SK-N-SH (cell line): ENCODE measurements at places on chromosomes 13 and 19. TPM values are rescaled to one million over a fixed set of nuclear protein-coding genes. Genes with fewer than 3 reads are reported as not detected.

NLRP9 gene
- not detected in 2 replicates for polyA plus RNA-seq

ATP7B gene
- 4.4 and 5.1 TPM in 2 replicates for polyA plus RNA-seq

LGALS14 gene
- not detected in 2 replicates for polyA plus RNA-seq

SBSN gene
- polyA plus RNA-seq = 0.16 and 0.25 TPM in 2 replicates

PROZ gene
- polyA plus RNA-seq = not detected in 2 replicates

ESD gene
- polyA plus RNA-seq = 80.9 and 94.3 TPM in 2 replicates

DNA sequence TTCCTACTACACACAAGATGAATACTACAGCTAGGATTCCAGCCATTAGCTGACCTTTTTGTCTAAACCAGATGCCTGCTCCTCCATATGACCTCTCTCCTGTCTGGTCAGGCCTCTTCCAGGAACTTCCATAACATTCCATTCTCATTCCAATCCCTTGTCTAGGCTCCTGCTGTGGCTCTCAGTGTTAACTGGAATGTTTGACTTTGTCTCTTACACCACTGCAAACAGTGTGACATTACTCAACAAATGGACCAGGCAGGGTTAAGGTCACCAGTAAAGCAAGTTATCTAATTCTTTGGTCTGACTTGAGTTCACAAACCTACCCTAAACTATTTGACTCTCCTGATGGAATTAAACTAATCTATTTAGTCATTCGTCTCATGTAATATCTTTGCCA is 2.1 kb upstream of the GPC6 start:
- H3K4me1 ChIP-seq = peaks cover 3% of the 10 kb centered on the region
- DNase-seq = no peak
- no peaks in the 10 kb centered on the region for H3K36me3 ChIP-seq
- H3K27me3 ChIP-seq = no peaks in the 10 kb centered on the region
- no peak overlapping the region for H3K27ac ChIP-seq

DNA sequence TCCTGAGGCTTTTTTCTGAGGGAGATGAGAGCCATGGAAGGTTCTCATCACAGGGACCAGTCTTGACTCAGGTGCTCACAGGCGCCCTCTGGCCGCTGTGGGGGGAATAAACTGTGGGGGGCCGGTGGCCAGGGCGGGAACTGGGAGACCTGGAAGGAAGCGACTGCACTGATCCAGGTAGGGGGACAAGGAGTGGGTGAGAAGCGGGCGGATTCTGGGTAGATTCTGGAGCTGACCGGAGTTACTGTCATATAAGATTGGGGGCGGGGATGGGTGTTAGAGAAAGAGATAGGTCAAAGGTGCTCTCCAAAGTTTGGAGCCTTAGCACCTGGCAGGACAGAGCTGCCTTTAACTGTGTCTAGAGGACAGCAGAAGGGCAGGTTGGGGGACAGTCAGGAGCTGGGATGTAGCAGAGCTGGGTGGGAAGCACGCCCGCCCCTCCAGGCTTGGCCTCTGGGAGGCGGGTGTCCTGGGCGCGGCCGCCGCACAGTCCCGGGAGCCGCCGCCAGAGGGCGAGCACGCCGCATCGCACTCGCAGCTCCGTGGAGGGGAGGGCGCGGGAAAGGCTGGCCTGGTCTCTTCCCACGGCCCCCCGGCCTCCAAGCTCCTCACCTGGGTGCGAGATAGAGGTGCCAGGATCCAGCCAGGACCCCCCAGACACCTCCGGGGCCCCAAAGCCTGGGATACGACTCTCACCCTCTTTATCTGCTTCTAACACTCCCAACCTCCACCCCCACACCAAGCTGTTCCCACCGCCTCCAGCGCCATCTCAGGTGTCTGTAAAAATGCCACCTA is 4.2 kb upstream of the DAND5 start:
- peak overlapping the region; percentile 63 for H3K4me3 ChIP-seq
- H3K27ac ChIP-seq = peak overlapping the region; percentile 75
- H3K27me3 ChIP-seq = no peaks in the 10 kb centered on the region
- peaks cover 14% of the 10 kb centered on the region; the same call in 1 of the 2 replicates for H3K4me1 ChIP-seq
- H3K36me3 ChIP-seq = no peaks in the 10 kb centered on the region
- DNase-seq = peak; percentile 89

DNA sequence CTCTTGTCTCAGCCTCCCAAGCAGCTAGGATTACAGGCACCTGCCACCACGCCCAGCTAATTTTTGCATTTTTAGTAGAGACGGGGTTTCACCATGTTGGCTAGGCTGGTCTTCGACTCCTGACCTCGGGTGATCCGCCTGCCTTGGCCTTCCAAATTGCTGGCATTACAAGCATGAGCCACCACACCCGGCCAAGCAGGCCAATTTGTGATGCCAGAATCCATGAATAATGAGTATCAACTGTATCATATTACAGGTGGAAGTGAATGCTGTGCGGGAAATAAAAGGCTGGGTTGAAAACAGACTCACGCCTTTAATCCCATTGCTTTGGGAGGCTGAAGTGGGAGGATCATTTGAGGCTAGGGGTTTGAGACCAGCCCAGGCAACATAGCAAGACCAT is 3.6 kb upstream of the NFILZ start:
- peaks cover 8% of the 10 kb centered on the region; the same call in 1 of the 2 replicates for H3K27me3 ChIP-seq
- H3K4me1 ChIP-seq = no peaks in the 10 kb centered on the region
- no peaks in the 10 kb centered on the region for H3K36me3 ChIP-seq
- H3K27ac ChIP-seq = no peak overlapping the region

DNA sequence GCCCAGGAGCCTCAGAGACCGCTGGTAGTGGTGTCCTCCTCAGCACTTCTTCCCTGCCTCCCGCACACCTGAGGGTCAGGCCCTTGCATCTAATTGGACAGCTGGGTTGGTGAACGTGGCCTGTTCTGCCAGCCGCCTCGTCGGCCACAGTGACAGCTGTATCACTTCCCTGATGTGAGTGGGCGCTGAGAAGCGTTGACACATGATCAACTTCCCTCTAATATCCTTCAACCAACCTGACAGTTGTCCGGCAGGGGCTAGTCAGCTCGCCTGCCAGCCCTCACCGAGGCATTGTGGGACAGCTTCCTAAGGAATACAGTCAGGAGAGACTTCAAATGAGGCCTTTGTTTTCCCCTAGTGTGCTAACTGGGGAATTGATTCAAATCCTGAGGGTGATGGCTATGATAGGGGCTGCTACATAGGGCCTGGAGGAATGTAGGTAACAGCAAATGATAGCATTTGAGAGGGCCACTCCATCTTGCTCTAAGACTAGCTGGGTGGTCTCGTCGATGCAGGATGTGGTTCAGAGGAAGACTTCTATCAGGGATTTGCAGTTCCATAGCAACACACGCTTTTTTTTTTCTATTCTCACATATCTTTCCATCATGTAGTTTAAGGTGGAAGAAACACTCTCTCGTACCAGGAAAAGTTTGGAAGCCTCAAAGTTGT is 230.8 kb downstream of the TSHZ3 start:
- no peak overlapping the region for H3K4me3 ChIP-seq
- DNase-seq = no peak
- peaks cover 5% of the 10 kb centered on the region; the same call in 1 of the 2 replicates for H3K4me1 ChIP-seq
- no peaks in the 10 kb centered on the region for H3K27me3 ChIP-seq

DNA sequence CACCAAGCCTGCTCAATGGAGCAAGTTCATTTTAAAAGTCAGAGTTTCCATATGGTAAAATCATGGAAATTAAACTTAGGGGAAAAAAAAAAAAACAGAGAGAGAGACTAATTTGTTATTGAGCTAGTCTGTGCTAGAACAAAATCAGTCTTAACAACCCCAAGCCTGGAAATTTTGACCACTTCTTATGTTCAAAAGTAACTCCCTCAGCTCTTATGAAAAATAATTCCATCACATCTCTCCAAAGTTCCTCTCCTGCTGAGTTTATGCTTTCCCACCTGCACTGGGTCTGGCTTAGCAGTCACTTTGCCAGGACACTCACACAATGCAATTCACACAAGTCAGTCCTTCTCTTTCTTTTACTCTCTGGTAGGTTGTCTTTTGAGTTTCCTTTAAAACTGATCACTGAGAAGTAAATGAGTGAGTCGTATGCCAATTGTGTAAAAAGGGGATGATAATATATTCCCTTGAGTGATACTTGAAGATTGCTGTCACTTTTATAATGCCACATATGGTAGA is 92.6 kb downstream of the ENOX1 start:
- no peak for DNase-seq
- no peaks in the 10 kb centered on the region for H3K4me1 ChIP-seq
- no peaks in the 10 kb centered on the region for H3K27me3 ChIP-seq
- H3K4me3 ChIP-seq = no peak overlapping the region

DNA sequence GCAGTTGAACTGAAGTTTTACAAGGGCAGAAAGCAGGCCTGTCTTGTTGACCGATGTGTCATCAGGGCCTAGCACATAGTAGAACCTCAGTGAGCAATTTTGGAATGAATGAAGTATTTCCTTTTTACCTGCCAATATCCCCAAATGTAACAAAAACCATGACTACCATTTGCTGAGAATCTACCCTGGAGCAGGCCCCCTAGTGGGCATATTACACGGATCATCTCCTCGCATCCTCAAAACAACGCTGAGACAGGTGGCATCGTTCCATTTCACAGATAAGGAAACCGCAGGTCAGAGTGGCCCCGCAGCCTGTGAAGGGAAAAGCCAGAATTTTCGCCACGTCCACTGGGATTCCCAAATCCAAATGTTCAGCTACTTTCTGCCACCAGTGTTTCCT is 77.9 kb downstream of the CACNA1A start:
- H3K36me3 ChIP-seq = no peaks in the 10 kb centered on the region
- no peaks in the 10 kb centered on the region for H3K4me1 ChIP-seq
- H3K4me3 ChIP-seq = no peak overlapping the region
- peaks cover 12% of the 10 kb centered on the region; the same call in 1 of the 2 replicates for H3K27me3 ChIP-seq
- no peak overlapping the region for H3K27ac ChIP-seq

DNA sequence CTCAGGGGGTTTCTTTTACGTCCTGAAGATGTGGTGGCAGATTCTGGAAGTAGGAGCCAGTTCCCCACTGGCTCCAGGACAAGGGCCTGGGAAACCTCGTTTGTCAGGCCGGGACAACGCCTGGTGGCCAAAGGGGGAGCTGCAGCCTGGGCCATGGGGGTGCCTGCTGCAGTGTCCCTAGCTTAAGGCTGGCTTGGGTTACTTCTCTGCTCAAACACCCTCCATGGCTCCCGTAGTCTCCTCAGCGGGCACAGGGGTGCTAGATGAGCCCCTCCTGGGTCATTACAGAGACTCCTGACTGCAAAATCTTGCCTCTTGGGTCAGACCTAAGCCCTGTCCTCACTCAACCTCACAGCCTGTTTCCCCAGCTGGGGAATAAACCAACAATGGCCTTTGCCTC is 14.7 kb downstream of the CILP2 start:
- no peak overlapping the region for H3K27ac ChIP-seq
- H3K4me1 ChIP-seq = no peaks in the 10 kb centered on the region
- H3K27me3 ChIP-seq = no peaks in the 10 kb centered on the region
- no peaks in the 10 kb centered on the region for H3K36me3 ChIP-seq

- no peak within 1 kb of the TSS for H3K27ac ChIP-seq
- H3K27me3 ChIP-seq = no peaks in the 10 kb centered on the region
- DNase-seq = no peak
- H3K4me3 ChIP-seq = 0 out of 2 replicates have a peak within 1 kb of the TSS, but pooled peaks have one; percentile 1
- H3K36me3 ChIP-seq = peaks cover 18% of the 10 kb centered on the region
Measured at GRCh38 chr19:18274219-18274780, at the start of gene IQCN. Gene IQCN (minus strand): TSS chr19:18274452. CDS start chr19:18269478, 4,974 bp downstream.

DNA sequence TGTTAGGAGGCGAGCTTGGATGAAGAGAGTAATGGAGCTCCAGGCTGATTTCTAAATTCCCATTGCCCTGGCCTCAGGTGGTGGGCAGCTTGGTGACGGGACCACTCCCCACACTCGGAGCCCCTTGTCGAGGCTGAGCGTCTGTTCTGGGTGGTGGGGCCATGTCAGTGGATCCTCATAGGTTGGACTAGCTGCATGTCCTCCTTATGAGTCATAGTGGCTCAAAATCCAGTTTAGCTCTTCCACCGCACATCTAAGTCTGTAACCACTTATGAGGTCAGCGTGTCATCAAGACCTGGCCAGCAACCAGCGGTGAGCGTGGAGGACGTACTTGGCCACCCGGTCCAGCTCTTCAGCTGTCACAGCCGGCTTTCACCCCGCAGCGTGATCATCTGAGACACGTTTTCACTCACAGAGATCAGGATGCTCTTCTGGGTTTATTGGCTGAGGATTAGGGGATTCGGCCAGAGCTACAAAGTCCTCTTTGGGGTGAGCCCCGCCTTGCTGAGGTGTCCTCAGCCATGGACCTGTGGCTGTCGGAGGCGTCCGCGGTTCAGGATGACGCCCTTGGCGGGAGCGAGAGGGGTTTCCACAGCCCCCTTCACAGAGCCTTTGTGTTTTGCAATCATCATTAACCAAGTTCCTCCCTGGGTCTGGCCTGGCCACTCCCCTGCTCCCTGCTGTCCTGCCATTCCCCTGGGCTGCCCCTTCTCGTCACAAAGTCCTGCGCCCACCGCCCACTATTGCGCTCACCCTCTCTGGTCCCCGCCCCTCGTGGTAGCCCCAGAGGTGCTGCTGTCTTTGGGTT is 41.9 kb downstream of the ADPRHL1 start:
- DNase-seq = no peak
- H3K27me3 ChIP-seq = no peaks in the 10 kb centered on the region
- H3K27ac ChIP-seq = peak overlapping the region; percentile 58
- H3K4me1 ChIP-seq = peaks cover 8% of the 10 kb centered on the region
- no peak overlapping the region for H3K4me3 ChIP-seq

DNA sequence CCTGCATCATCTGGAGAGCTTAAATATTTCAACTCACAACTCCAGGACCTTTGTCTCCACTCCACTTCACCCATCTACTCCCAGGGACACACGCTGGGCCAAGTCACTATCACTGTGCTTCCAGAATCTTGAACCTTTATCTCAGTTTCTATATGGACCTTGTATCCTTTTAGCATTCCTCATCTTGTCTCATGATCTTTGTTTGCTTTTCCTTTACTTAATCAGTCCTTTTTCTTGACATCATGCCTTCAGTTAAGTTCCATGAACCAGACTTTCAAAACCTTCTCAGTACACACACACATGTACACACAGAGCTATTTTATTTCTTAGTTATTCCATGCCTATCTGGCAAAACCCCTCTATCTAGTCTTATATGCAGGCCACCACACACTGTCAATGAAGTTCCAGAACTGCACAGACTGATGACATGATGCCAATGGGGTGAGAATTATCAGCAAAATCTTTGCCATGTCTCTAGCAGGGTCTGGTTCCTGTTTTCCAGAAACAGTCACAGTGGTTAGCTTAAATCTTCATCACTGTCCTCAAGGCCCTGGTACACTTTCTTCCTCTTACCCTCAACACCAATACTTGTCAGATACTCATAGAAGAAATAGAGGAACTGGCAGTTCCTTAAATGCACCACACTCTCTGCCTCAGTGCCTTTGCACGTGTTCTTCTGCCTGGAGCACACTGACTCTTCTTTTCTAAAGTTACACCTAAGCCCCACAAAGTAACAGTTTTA is 77.6 kb upstream of the STARD13 start:
- H3K36me3 ChIP-seq = no peaks in the 10 kb centered on the region
- DNase-seq = no peak
- H3K27ac ChIP-seq = no peak overlapping the region
